Amygdala (tissue), 56 donors: ENCODE measurements at places on chromosomes 1 and 21.

- no peak for DNase-seq
These were observed 56.8 kb upstream of the LYST start for GRCh38 chr1:235923466-235924021.

- DNase-seq, result no peak
These were observed 245.9 kb downstream of the DISC1 start for GRCh38 chr1:231872461-231872910.

GRCh38 chr1:179058487-179059483 is 23.1 kb upstream of the TOR3A start:
- DNase-seq, result no peak

- DNase-seq, result no peak
These were observed 115.6 kb downstream of the XCL2 start for GRCh38 chr1:168428063-168428731.

GRCh38 chr1:94827434-94827833 is 7.3 kb downstream of the SLC44A3 start:
- DNase-seq, result no peak

DNA sequence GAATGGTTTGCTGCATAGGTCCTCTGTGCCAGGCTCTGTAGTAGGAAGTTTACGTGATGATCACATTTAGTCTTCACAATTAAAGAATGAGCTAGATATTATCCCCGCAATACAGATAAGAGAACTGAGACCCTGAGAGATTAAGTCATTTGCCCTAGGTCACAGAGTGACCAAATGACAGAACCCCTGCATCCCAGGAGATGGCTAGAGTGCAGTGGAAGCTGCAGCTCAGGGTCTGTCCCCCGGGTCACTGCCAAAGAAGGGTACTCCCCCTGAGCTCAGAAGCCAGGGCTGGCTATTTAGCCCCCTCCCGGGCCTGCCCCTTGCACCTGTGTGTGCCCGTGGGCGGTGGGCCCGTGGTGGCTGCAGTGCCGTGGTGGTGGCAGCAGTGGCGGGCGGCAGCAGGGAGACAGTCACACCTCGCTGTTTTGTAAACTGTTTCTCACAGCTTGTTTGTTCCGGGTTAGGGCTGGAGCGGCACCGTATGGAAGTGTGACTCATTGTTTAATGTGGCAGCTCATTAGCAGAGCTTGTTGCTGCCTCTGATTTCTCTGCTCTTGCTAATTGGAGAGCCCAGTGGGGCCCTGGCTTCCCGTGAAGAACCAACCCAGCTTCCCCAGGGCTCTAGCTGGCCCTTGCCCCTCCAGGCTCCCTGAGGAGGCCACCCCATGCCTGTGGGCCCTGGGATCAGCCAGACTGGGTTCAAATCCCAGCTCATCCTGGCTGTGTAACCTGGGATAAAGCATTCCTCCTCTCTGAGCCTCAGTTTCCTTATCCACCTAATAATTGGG is 19.3 kb upstream of the FOXO6 start:
- DNase-seq, result peak; percentile 30

- no peak for DNase-seq
These were observed 37.3 kb downstream of the MAST2 start for GRCh38 chr1:45840704-45841103.
